ENCODE measurements at places on chromosomes 1 and 21.

GRCh38 chr1:201426479-201427310 lies 5.2 kb upstream of the TNNI1 start:
- no peak for DNase-seq

- no peak for DNase-seq
These were observed 26.2 kb upstream of the PDC start for GRCh38 chr1:186487163-186487562.

DNA sequence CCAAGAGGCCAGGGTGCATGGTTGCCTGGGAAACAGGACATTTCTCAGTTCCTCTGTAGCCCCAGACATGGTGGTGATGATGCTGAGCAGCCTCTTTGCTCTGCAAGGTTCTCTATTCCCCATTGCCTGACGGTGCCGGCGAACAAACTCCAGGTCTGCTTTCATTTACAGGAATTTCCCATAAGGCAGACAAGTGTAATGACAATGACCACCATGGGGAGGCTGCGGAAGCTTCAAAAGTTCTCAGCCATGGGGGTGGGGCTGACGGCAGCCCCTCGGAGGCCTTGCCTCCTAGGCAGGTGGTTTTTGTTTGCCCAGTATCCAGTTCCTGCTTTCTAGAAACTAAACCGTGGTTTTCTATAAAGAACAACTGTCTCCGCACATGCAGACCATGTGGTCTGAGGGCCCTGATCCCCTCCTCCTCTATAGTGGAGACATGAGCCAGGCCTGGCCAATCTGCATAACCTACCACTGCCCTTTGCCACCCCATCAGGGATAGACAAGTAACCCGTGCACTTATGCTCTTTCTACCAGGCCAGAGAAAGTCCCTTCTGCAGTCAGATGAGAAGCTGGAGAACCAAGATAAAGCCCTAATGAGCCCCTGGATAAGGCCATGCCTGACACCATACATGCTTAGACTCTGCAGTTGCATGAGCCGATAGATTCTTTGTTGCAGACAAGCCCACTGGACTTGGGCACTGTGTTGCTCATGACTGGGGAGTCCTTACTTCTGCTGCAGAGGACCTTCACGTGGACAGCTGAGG lies 54.1 kb downstream of the LDLRAD2 start:
- DNase-seq: no peak

GRCh38 chr1:168392958-168393549 lies 112.4 kb downstream of the TBX19 start:
- no peak for DNase-seq

DNA sequence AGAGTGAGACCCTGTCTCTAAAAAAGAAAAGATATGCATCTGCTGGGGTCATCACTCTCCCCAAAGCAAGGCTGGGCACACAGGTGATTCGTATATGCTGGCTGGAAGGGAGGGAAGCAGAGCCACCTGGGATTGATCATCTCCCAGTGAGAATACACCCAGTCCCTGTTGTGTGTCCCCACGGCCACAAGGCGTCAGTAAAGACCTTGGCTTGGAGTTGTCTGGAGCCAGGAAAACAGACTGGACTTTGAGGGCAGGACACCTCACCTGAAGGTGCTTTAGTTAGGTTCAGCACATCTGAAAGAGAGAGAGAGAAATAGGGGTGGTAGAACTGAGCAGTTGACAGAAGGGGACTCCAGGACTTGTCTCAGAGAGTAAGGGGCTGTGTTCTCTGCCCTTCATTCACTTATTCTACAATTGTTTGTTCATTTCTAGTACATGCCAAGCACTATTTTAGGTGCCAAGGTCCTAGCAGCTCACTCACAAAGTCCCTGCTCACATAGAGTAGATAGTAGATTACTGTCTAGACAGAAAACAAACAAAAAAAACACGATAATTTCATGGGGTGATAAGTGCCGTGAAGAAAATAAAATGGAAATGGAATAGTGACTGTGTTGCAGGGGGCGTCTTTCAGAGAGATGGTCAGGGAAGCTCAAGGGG lies 13.5 kb downstream of the CITED4 start:
- peak; percentile 55 for DNase-seq

GRCh38 chr1:221565711-221566110 lies 176.2 kb downstream of the DUSP10 start:
- DNase-seq: no peak

DNA sequence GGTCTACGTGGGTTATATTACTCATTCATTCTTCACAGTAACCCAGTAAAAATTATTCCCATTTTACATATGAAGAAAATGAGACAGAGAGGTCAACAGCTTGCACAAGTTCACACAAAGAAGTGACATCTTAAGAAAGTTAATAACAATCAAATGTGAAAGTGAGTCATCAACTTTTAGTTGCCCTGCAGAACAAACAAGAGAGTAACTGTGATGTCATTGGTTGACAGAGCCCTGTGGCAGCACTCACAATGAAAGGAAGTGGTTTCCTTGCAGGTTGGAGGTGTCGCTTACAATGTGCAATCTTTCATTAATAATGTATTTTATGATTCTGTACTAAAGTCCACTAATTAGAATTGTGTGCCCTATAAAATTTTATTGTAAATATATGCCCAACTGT lies 369.6 kb downstream of the RYR2 start:
- DNase-seq: peak; percentile 1

DNA sequence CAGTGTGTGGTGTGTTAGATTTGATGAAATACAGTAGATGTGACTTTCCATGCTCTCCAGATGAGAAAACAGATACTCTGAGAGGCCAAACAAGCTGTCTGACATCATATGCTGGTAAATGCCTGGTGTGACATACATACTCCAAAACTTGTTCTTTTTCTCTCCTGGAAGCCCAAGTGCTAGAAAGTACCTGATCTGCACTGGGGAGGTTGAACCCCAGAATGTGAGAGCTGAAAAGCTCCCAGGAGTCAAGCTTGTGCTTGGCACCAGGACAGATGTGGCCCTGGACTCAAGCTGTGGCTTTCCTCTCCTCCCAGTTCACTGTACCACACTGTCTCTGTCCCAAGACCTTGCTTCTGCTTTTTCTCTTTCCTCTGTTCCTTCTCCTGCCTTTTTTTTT lies 389.0 kb upstream of the USP24 start:
- DNase-seq: no peak

DNA sequence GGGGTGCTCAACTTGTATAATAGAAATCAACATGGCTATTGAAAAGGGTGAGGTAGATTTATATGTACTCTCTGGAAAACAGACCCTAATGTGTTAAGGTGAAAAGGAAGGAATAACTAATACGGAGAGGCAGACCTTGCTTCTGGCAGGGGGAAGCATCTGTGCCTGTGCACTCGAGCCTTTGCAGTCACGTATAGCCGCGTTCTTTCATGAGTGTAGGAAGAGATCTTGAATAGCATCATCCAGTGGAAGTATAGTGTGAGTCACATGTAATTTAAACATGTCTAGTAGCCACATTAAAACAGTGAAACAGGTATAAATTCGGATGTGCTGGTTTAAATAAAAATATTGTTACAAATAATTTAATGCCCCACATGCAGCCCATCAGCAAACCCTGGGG lies 3.0 kb downstream of the A3GALT2 start:
- no peak for DNase-seq

GRCh38 chr1:53063744-53064515 lies 1.9 kb downstream of the PODN start:
- no peak for DNase-seq
